ENCODE measurements at places on chromosomes 5 and 9. TPM values are rescaled to one million over a fixed set of nuclear protein-coding genes. Genes with fewer than 3 reads are reported as not detected.

DNA sequence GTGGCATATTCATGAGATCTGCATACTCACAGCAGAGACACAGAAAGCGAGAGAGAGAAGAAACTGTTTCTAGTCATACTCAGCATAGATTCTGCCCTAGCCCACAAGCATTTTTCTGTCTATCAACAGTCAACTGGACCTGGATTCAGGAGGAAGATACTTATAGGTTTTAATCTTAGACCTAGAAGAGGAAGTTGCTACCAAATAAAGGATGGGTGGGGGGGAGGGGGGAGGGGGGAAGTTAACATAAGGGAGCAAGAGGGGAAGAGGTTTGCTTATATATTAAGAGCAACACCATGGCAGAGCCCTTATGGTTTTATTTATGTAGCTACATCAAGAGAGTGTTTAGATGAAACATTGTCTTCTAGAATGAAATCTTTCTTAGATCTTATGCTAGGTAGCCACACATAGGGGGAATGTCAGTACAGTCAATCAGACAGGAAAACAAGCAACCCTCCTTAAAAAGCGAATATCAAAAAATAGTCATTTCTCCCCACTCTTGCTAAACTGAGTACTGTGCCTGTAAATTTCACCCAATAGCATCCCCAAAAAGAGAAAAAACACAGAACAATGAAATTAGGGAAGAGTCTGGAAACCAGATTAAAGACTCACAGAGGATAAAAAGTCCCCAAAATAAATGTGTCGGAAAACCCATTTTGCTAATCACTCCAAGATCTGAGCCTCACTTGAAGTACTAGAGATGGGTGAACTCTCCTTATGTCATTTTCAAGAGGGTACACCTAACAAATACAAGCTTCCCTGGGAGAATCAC, 192.7 kb upstream of the NR4A3 start:
- no peaks in the 10 kb centered on the region for H3K36me3 ChIP-seq
- DNase-seq: no peak
- H3K4me1 ChIP-seq: no peaks in the 10 kb centered on the region
- H3K4me3 ChIP-seq: no peak overlapping the region

GRCh38 chr9:37413311-37413710, 9.2 kb upstream of the GRHPR start:
- H3K36me3 ChIP-seq: no peaks in the 10 kb centered on the region
- no peaks in the 10 kb centered on the region for H3K27me3 ChIP-seq
- peaks cover 16% of the 10 kb centered on the region for H3K4me1 ChIP-seq
- peak overlapping the region; percentile 24 for H3K27ac ChIP-seq

- peaks cover 24% of the 10 kb centered on the region for H3K36me3 ChIP-seq
- peaks cover 27% of the 10 kb centered on the region for H3K27me3 ChIP-seq
- H3K4me3 ChIP-seq: peak overlapping the region; percentile 39
- H3K4me1 ChIP-seq: peaks cover 30% of the 10 kb centered on the region
- no peak for DNase-seq
Measured at GRCh38 chr9:708182-708550, 133.3 kb upstream of the DMRT1 start.

DNA sequence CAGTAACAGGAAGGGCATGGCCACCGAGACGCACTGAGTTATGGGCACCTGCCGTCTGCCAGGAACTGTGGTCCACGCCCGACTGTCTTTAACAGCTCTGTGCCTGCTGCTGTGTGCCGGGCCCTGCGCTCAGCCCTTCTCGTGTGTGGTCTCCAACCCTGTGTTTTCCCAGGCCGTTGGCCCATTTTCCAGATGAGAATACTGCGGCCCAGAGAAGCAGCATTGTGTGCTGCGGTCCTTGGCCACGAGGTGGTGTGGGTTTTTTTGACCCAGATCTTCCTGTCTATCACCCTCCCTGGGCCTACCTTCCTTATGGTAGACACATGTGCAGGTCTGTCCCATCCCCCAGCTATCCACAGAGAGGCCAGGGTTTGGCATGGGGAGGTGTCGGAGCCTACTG, 47.0 kb downstream of the RXRA start:
- DNase-seq: no peak
- H3K4me3 ChIP-seq: no peak overlapping the region
- no peaks in the 10 kb centered on the region for H3K27me3 ChIP-seq

- peaks cover 32% of the 10 kb centered on the region for H3K4me1 ChIP-seq
- no peak for DNase-seq
- H3K27ac ChIP-seq: no peak overlapping the region
Measured at GRCh38 chr9:3517377-3518048, 8.3 kb downstream of the RFX3 start.

DNA sequence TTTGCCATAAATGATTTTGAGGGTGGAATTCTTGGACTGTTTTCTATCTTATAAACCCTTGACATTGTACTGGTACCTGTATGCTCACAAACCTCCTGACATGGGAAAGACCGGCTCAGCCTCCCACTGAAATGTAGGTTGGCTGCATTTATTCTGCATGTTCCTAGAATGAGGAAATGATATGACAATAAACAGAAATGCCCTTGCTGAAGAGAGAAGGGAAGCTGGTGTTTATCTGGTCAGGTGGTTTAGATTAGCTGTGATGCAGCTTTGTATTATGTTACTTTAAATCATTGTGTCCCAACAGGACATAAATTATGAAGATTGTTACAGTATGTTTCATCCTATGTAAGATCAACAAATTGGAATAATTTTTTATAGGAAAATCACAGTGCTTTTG, 23.1 kb upstream of the CATSPER3 start:
- DNase-seq: no peak
- H3K4me3 ChIP-seq: no peak overlapping the region
- no peak overlapping the region for H3K27ac ChIP-seq
- H3K4me1 ChIP-seq: no peaks in the 10 kb centered on the region
- peaks cover 2% of the 10 kb centered on the region for H3K36me3 ChIP-seq
- no peaks in the 10 kb centered on the region for H3K27me3 ChIP-seq

GRCh38 chr5:179290681-179291540, 54.4 kb downstream of the ADAMTS2 start:
- no peaks in the 10 kb centered on the region for H3K4me1 ChIP-seq
- H3K36me3 ChIP-seq: no peaks in the 10 kb centered on the region
- H3K4me3 ChIP-seq: no peak overlapping the region
- no peaks in the 10 kb centered on the region for H3K27me3 ChIP-seq
- DNase-seq: no peak

- peaks cover 4% of the 10 kb centered on the region for H3K4me1 ChIP-seq
- peaks cover 13% of the 10 kb centered on the region for H3K27me3 ChIP-seq
- H3K27ac ChIP-seq: no peak overlapping the region
- no peak overlapping the region for H3K4me3 ChIP-seq
- no peaks in the 10 kb centered on the region for H3K36me3 ChIP-seq
Measured at GRCh38 chr5:175740014-175740413, 82.1 kb downstream of the HRH2 start.

DNA sequence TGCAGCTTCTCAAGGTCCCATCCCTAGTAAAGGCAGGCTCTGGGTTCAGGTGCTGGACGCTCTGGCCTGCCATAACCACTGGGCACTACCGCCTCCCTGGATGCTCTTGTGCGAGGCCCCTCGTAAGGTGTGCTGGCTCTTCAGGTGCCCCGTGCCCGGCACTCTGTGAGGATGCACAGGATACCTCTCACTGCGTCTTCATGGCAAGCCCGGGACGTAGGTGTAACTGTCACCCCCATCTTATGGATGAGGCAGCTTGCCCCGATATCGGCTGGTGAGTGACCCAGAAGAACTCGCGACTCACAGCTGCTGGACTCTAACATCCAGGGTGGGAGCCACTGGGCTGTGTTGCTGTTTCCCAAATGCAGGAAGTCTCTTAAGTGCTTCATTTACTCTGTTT, 79.0 kb downstream of the GTF3C4 start:
- DNase-seq: no peak
- no peaks in the 10 kb centered on the region for H3K36me3 ChIP-seq
- H3K4me1 ChIP-seq: peaks cover 24% of the 10 kb centered on the region
- H3K27me3 ChIP-seq: peaks cover 41% of the 10 kb centered on the region

GRCh38 chr9:122810306-122810946, 10.5 kb downstream of the OR1K1 start:
- peak; percentile 71 for DNase-seq
- no peaks in the 10 kb centered on the region for H3K27me3 ChIP-seq
- H3K27ac ChIP-seq: no peak overlapping the region
- H3K4me1 ChIP-seq: no peaks in the 10 kb centered on the region
- H3K36me3 ChIP-seq: peaks cover 5% of the 10 kb centered on the region

- no peaks in the 10 kb centered on the region for H3K27me3 ChIP-seq
- no peak for DNase-seq
- no peaks in the 10 kb centered on the region for H3K36me3 ChIP-seq
Measured at GRCh38 chr5:137888466-137888862, 793 bp upstream of the PKD2L2 start.

DNA sequence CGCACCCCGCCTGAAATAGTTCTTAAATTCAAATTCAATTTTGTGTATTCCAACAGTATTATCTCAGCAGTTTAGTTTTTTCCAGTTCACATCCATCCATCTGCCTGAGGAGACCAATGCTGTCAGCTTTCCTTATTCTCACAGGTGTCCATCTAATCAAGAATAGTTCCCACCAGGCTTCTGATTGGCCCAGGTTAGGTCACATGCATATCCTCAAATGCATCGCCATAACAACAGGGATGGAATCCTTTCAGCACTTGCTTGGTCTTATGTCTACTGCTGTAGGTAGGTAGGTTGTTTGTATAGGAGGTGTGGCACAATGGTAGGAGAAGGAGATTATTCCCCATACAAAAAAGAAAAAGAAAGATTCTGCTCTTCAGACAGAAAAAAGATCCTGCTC, 91.2 kb downstream of the UBE2R2 start:
- H3K36me3 ChIP-seq: peaks cover 12% of the 10 kb centered on the region
- no peak for DNase-seq
- no peak overlapping the region for H3K4me3 ChIP-seq
- peaks cover 22% of the 10 kb centered on the region for H3K4me1 ChIP-seq
- H3K27me3 ChIP-seq: no peaks in the 10 kb centered on the region

- no peaks in the 10 kb centered on the region for H3K36me3 ChIP-seq
- peaks cover 45% of the 10 kb centered on the region for H3K27me3 ChIP-seq
- H3K4me1 ChIP-seq: peaks cover 26% of the 10 kb centered on the region
- H3K4me3 ChIP-seq: peak overlapping the region; percentile 83
Measured at GRCh38 chr5:1009359-1010180, 968 bp downstream of the NKD2 start.

DNA sequence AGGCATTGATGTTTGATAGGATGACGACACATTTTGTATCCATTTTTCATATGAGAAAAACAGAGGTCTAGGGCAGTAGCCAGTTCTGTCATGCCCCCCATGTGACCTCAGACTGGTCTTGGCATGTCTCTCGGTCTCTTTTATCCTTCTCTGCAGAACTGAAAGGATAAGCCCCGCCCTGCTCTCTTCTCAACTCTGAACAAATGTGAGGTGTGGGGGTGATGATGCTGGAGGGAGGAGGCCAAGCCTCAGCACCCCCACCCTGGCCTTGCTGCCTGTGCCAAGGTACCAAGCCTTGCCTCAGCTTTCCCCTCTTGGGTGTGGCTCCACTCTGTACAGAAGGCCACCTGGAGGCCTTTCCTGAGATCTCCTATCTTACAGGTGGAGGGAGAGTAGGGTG, 19.5 kb upstream of the CRB2 start:
- H3K36me3 ChIP-seq: no peaks in the 10 kb centered on the region
- no peak overlapping the region for H3K27ac ChIP-seq
- H3K4me1 ChIP-seq: peaks cover 41% of the 10 kb centered on the region
- no peaks in the 10 kb centered on the region for H3K27me3 ChIP-seq
- no peak for DNase-seq

DNA sequence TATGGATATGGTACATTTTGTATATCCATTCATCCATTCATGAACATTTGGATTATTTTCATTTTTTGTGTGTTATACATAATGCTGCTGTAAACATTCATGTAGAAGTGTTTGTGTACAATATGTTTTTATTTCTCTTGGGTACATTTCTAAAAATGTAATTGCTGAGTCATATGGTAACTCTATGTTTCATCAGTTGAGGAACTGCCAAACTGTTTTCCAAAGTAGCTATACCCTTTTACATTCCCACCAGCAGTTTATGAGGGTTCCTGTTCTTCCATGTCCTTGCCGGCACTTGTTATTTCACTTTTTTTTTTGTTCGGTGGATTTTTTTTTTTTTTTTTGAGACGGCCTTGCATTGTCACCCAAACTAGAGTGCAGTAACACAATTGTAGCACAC, 54.0 kb upstream of the MCCC2 start:
- peaks cover 33% of the 10 kb centered on the region for H3K36me3 ChIP-seq
- no peaks in the 10 kb centered on the region for H3K4me1 ChIP-seq
- no peaks in the 10 kb centered on the region for H3K27me3 ChIP-seq
- no peak overlapping the region for H3K27ac ChIP-seq

DNA sequence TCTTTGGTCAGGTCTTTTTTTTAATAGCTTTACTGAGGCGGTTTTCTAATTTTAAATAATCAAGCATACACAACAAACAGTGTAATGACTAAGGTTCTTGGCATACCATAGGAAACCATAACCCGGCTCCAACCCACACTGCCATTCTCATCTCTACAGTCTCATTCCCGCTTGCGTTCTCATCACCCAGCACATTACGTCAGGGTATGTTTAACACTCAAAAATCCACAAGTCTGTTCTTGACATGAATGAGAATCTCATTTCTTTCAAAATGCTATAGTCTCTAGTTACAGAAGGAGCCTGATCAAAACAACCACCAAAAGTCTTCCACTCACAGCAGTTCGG, 505 bp downstream of the C5orf34 start:
- no peak for DNase-seq
- H3K4me1 ChIP-seq: peaks cover 36% of the 10 kb centered on the region
- H3K27me3 ChIP-seq: no peaks in the 10 kb centered on the region

- H3K27me3 ChIP-seq: no peaks in the 10 kb centered on the region
- H3K4me3 ChIP-seq: no peak overlapping the region
- no peaks in the 10 kb centered on the region for H3K36me3 ChIP-seq
- no peak overlapping the region for H3K27ac ChIP-seq
- H3K4me1 ChIP-seq: peaks cover 10% of the 10 kb centered on the region
Measured at GRCh38 chr9:106799152-106799551, 63.8 kb upstream of the ZNF462 start.

DNA sequence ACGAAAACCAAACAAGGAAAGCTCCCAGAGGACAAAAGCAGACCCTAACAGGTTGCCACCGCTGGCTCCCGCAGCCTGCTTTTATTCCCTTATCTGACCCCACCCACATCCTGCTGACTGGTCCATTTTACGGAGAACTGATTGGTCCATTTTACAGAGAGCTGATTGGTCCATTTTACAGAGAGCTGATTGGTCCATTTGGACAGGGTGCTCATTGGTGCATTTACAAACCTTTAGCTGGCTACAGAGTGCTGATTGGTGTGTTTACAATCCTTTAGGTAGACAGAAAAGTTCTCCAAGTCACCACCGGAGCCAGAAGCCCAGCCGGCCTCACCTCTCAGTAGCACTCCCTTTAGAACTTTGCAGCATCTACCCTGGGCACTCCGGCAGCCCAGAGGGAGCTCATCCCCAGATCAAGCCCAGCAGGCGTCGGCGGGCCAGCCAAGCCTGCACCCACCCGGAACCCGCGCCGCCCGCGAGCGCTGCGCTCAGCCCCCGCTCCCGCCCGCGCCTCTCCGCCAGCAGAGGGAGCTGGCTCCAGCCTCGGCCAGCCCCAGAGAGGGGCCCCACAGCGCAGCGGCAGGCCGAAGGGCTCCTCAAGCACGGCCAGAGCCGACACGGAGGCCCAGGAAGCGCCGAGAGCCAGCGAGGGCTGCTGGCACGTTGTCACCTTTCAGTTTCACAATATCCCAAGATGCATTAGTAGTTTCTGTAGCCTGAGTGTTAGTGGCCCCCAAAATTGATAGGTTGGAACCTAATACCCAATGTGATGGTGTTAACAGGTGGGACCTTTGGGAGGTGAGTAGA, 35.3 kb upstream of the CLPTM1L start:
- peaks cover 4% of the 10 kb centered on the region for H3K4me1 ChIP-seq
- peaks cover 59% of the 10 kb centered on the region for H3K27me3 ChIP-seq
- no peak overlapping the region for H3K27ac ChIP-seq
- peak; percentile 60 for DNase-seq
- no peak overlapping the region for H3K4me3 ChIP-seq

MELK gene
- total RNA-seq: 60.4 TPM

PPP1R2B gene
- not detected for total RNA-seq

IGIP gene
- total RNA-seq: 1.4 TPM

IFNB1 gene
- total RNA-seq: not detected

IL5 gene
- total RNA-seq: not detected

Measured in neural crest cell (in vitro differentiated cells).